ENCODE measurements at places on chromosomes 3 and 15.
A peak's percentile ranks its signal among the peaks of the same experiment; 100 is the strongest.

- DNase-seq = no peak
Measured at GRCh38 chr15:67136802-67137201, 71.4 kb downstream of the SMAD3 start.

- no peak for DNase-seq
Measured at GRCh38 chr3:179768080-179768479, 115.2 kb downstream of the USP13 start.

DNA sequence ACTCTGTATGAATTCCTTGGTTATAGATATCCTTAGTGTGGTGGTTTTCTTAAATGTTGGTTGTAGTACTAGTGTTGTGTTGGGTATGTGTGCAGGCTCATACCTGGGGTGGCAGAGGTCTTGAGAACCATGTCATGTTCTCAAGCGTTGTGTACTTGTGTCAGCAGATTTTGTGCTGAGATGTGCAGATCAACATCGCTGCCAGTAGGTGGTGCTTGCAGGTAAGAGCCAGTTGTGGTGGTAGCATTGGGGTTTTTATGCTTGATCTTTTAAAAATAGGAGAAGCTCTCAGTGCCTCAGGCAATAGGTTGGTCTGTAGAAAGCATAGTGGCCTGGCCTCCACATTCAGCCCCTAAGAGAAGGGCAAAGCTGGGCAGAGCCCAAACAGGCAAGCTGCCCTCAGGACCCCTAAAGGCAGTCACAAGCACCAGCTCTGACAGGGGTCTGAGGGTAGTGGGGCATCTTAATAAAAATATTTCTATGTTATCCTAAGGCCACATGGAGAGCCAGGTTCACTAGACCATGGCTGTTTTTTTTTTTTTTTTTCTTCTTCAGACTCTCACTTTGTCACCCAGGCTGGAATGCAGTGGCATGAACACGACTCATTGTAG lies 164.0 kb downstream of the IL20RB start:
- no peak for DNase-seq

GRCh38 chr3:13570391-13571194 lies 21.7 kb downstream of the FBLN2 start:
- no peak for DNase-seq

DNA sequence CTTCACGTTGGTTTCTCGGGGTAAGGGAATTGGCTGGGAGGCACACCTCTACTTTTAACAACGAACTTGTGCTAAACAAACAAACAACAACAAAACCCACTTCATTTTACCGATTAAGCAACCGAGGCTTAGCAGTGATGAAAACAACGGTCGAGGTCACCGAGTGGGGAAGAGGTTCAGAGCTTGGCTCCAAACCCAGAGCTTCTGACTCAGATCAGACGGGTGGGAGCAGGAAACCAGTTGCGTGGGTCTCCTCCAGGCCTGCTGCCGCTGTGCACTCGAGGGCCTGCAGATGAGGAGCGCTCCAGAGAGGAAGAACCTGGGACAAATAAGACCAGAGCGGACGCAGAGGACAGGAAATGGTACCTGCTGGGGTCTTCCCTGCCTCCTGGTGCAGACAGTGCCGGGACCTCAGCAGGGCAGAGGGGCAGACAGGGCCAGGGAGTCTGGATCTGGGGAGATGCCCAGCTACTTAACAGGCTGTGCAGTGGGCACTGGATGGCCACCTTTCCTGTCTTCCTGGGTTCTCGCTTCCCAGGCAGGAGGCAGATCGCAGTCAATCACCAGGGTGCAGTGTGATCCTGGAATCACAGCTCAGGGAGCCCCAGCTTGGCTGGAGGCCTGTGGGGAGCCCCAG lies 99.0 kb upstream of the MEF2A start:
- no peak for DNase-seq

DNA sequence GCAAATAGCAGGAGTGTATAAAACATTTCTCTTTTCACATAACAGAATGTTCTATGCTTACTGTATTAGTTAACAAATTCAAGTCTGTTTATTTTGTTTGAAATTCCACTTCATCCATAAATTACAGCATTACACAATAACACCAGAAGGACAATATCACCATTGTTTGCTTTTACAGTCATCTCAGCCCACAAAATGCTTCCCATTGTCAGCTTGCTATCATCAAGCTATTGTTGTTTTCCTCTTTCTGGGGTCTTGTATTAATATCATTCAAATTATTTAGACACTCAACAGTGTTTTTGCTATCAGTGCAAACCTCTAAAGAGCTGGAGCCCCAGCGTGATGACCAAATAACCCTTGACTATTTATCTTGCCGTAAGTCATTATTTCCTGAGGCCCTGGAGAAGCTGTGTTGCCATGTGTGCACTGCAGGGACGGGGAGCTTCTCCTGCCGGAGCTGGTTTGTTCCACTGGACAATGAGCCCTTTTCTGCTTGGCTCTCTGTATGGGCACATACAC lies 1.1 kb downstream of the SAMMSON start:
- no peak for DNase-seq

DNA sequence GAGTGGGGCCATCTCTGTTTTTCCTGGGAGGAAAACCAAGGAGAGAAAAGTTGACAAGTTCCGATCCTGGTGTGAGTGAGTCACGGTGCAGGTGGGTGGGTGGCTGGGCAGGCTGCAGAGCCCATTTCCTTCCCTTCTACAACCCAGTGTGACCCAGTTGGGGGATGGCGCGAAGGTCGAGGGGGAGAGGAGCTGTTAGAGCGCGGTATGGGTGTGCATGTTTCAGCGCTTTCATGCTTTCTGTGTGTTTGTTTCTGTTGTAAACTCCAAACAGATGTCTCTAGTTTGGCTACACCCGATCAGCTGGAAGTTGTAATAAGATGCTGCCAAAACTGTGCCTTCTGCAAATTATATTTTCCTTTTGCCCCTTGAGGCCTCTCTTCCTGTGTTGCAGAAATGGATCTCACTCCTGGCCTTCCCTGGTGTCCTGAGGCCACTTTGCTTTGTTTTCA lies 3.8 kb downstream of the FAM43A start:
- peak; percentile 65 for DNase-seq

DNA sequence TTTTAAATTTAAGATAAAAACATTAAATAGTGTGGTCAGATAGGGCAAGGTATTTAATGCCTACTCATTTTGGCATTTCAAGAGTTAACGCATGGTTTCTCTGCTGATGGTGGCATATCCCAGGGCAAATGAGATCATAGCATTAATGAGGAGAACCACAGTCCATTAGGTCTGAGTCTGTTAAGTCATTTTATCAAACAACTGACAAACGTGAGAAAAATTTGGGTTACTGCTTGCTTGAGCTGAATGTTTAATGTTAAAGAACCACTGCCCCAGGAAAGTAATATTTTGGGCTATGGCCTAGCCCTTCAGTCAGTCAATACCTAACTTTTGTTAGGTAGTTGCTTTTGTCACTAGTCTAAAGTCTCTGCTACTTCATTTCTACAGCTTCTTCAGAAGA lies 37.9 kb upstream of the SLC2A2 start:
- no peak for DNase-seq

- DNase-seq = no peak
Measured at GRCh38 chr3:70740872-70741271, 428.4 kb upstream of the MDFIC2 start.

DNA sequence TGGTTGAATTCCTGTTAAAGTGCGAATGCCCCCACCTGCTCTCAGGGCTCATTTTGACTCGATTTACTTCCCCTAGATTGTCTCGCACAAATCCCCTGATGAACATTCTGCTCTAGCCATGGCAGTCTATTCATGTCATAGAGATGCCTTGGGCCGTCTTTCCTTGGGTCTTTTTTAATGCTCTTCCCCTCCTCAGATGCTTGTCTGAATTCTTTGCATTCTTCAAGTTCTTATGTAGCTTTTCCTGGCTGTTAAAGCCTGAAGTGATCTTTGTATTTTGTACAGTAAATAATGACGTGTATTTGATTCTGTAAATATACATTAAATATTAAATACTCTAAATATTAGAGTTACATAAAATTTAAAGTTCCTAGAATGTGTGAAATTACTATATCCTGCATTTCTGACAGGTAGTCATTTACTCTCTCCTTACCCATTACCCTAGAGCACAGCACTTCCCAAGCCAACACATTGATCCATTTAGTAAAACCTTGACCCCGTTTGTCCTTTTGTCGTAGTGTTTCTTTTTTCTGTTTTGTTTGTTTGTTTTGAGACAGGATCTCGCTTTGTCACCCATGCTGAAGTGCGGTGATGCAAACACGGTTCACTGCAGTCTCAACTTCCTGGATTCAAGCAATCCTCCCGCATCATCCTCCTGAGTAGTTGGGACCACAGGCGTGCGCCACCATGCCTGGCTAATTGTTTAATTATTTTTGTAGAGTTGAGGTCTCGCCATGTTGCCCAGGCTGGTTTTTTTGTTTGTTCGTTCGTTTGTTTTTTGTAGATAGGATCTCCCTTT lies 47.9 kb downstream of the YEATS2 start:
- DNase-seq = no peak

GRCh38 chr3:160598865-160599264 lies 33.5 kb upstream of the KPNA4 start:
- DNase-seq = no peak

DNA sequence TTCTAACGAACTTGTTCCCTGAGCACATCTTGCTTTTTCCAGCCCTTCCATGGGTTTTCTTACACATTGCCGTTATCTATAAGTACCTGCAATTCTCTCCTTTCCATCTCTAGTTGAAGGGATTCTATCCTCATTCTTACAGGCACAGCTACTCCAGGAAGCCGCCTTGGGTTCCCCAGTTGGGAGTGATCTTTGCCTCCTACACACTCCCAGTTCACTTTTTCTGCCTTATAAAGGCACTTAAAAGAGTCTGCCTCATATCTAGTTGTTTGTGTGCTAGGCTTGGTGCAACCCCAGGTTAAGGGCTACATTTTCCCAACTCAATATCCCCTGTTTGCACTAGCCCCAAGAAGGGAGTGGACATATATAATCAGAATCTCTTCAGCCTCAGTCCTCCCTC lies 44.0 kb upstream of the IREB2 start:
- DNase-seq = no peak

- DNase-seq = no peak
Measured at GRCh38 chr3:59749291-59749690, 699.5 kb upstream of the CFAP20DC start.

DNA sequence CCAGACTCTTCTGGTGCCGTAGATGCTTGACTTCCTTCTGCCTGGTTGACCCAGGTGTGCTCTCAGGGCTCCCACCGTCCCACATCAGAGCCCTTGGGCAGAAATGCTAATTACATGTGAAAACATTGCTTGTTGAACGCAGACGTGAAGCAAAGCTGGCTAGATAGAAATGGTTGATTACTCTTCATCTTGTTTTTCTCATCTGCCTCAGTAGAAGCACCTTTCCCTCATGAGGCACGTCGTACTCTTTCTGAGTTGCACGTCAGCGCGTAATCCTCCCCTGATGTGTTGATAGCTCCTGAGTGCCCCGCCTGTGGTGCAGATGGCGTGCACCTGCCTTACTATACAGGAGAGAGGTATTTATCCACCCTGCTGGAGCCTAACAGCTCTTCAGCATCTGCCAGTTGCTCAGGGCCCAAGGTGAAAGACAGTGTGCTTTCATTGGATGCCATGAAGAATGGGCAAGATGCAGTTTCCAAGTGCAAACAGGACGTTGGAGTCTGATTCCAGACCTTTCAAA lies 18.1 kb downstream of the MAP6D1 start:
- DNase-seq = no peak

GRCh38 chr15:69848096-69848495 lies 249.6 kb downstream of the TLE3 start:
- no peak for DNase-seq

DNA sequence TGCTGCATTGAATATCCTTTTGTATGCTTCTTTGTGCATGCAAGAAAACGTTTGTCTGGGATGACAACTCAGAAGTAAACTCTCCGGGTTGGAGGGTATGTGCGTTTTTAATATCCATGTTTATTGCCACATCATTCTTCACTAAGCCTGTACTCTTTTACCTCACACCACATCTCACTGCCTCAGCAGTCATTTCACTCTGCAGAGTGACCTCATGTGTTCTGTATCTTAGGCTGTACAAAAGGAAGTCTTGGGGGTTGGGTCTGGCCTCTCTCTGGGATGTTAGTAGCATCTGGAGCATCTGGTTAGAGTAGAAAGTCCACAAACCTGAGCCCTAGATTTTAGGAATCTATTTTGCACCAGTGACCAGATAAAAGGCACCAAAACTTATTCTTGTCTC lies 16.1 kb downstream of the CACNA1D start:
- DNase-seq = no peak

GRCh38 chr3:104291437-104291851 lies 1075.3 kb upstream of the ALCAM start:
- DNase-seq = no peak

DNA sequence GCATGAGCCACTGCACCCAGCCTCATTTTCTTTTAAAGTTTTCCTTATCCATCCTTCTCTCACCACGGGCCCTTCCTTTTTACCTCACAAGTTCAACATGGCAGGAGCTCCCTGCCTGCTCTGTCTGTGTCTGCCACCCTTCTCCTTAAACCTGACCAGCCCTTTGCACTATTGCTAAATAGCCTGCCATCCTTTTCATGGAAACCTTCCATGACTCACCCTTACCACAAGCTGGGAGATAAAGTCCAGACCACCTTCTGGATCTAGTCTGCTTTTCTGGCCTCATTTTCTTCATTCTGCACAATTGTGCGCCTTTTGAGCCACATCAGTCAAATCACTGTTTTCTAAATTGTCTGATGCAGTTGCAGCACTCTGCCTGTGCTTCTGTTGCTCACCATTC lies 8.9 kb downstream of the PARP14 start:
- DNase-seq = no peak

DNA sequence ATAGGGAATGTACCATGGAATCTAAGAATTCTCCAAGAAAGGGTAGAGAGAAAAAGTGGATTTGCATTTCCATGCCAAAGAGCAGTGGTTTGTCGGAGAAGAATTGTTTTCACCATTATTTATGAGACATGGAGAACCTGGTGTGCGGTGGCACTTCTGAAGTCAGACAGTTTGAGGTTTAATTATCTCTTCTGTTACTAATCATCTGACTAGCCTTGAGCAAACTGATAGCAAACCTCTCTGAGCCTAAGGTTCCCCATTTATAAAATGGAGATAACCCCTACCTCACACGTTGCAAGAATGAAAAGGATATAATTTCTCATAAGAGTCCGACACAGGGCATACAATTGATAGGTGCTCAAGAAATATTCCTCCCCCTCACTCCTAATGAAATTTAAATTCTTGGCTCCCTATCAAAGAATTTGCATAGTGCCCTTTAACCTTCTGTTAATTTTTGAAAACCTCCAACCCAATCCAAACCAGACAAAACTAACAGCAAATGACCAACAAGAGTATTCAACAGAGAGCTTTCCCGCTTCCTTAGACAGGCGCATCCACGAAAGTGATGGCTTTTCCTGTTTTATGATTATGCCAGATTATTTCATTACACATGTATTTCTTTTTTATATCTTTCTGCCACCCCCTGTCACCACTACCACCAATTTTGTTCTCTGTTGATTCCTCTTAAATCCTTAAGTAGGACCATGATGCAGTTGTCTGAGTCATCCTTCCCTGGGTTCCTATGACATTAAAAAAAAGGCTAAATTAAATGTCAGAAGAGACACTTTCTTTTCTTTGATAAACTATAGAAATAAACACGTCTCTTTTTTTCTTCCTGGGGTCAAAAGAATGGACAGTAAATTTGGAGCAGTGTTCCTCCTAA lies 28.5 kb downstream of the TMEM212 start:
- DNase-seq = no peak

All from muscle of arm (tissue), 14 donors.